A549 treated with CORT108297 at 1 μM for 4 hours (cell line): ENCODE measurements at places on chromosomes 16 and 17. TPM values are rescaled to one million over a fixed set of nuclear protein-coding genes. Genes with fewer than 3 reads are reported as not detected.

SOST gene
- 0.04 to 0.07 TPM in 2 of 5 replicates, not detected in the others for total RNA-seq

SCN4A gene
- total RNA-seq = 0.02 to 0.06 TPM (median 0.02 TPM) in 5 replicates

CISD3 gene
- 50.3 to 99.9 TPM (median 91.2 TPM) in 5 replicates for total RNA-seq

BFAR gene
- total RNA-seq = 87.6 to 109 TPM (median 94.2 TPM) in 5 replicates

NPIPA5 gene
- total RNA-seq = 0.29 to 4.3 TPM (median 0.54 TPM) in 5 replicates

TUBG1 gene
- 134 to 165 TPM (median 149 TPM) in 5 replicates for total RNA-seq

CCR7 gene
- total RNA-seq = 0.51 to 1.1 TPM (median 1.0 TPM) in 5 replicates

STH gene
- not detected in 5 replicates for total RNA-seq

TOM1L1 gene
- total RNA-seq = 33.6 to 43.7 TPM (median 38.1 TPM) in 5 replicates

SLC2A4 gene
- total RNA-seq = 0.15 to 0.27 TPM (median 0.26 TPM) in 5 replicates

PALB2 gene
- 11.4 to 12.0 TPM (median 11.7 TPM) in 5 replicates for total RNA-seq

ZNF750 gene
- total RNA-seq = not detected in 5 replicates

PYDC1 gene
- not detected in 5 replicates for total RNA-seq

HYDIN gene
- total RNA-seq = 0.18 to 0.47 TPM (median 0.37 TPM) in 5 replicates

PRSS33 gene
- not detected in 5 replicates for total RNA-seq

PNMT gene
- total RNA-seq = 0.13 to 0.21 TPM (median 0.20 TPM) in 3 of 5 replicates, not detected in the others

KRTAP4-1 gene
- 0.09 to 0.40 TPM (median 0.24 TPM) in 4 of 5 replicates, not detected in the other for total RNA-seq
